ENCODE measurements at places on chromosomes 3 and 15.

- DNase-seq = no peak
Measured at GRCh38 chr3:177713928-177714900, 516.9 kb upstream of the TBL1XR1 start.

DNA sequence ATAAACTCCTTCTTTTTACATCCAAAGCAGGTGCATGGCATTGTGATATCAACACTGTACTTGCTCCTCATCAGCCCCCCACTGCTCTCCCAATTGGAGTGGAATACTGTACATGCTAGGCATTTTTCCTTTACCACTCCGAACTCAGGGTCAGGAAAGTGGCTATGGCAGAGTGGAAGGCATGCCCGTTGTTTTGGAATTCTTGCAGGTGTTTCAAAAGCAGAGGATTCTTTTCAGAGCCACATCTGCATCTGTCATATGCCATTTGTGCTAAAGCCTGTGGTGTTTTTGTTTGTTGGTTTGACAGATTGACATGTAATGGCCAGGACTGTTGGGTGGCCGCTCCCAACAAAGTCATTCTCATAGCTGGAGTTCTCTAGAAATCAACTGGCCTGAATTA lies 41.7 kb downstream of the SOX2 start:
- no peak for DNase-seq

GRCh38 chr15:98938105-98938417 lies 69.5 kb downstream of the PGPEP1L start:
- no peak for DNase-seq

DNA sequence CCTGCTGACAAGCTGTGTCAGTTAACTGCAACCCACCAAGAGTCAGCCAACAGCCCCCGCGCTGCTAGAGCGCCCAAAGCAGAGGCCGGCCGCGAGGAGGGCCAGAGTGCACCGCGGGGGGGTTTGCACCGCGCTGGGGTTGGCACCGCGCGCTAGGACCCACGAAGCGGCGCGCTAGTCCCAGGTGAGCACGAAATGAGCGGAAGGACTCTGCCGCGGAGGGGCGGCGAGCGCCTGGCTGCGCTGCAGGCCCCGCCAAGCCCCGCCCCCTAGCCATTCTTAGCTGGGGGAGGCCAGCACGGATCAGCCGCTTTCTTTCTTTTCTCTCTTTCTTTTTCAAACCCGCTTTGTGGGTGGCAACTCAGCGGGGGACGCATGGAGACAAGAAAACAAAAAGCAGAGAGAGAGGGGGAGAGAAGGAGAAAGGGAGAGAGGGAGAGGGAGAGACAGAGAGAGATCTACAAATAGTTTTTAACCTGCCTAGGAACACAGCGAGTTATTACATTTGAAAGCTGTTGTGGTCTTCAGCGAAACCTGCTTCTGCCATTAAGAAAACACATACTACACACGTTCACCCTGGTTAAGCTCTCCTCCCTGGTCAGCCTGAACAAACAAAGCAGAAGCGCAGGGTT lies 6.9 kb upstream of the FOXB1 start:
- DNase-seq = peak; percentile 47

DNA sequence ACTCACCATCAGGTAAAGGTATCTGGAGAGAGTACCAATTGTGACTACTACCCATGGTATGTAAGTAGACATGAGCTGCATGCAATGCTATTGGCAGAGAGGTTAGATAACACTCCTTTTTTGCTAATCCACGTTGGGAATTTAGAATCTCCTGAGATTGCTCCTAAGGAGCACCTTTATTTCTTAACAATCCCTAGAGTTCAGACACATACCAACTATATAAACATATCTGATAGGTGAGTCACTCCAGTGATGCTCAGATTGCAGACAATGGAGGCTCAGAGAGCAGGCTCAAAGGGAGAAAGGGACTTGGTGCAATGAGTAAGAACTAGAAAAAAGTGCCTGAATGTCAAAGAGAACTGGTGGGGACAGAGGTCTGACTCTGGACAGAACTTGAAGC lies 47.0 kb upstream of the LRRFIP2 start:
- DNase-seq = no peak

DNA sequence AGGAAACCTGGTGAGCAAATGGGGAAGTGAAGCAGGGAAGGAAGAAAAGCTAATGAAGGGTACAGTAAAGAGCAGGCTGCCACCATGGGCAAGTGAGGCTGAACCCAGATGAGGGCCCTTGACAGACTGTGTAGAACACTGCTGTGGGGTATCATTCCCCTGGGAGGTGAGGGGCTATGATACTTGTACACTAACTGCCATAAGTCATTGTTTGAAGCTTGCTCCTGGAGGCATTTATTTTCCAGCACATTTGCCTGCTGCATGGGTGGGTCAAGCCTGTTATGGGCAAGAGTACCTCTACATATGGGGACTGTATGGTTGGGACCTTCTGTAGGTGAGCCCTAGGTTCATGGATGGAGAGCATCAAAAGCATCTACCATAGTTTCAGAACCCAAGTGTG lies 57.4 kb downstream of the POMGNT2 start:
- no peak for DNase-seq

- DNase-seq = no peak
Measured at GRCh38 chr15:80246425-80246894, 5.6 kb downstream of the CTXND1 start.

- DNase-seq = no peak
Measured at GRCh38 chr3:191523148-191523547, 62.2 kb downstream of the PYDC2 start.

- DNase-seq = no peak
Measured at GRCh38 chr15:99427668-99428361, 138.0 kb upstream of the MEF2A start.

DNA sequence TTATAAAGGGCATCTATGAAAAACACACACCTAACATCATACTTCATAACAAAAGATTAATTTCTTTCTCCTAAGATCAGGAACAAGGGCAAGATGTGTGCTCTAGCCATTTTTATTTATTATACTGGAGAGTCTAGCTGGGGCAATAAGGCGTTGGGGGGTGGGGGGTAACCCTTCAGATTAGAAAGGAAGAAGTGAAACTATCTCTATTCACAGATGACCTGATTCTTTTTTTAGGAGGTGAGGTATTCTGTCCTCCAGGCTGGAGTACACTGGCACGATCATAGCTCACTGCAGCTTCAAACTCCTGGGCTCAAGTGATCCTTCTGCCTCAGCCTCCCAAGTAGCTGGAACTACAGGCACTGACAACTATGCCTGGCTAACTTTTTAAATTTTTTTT lies 89.5 kb upstream of the MANF start:
- DNase-seq = no peak

DNA sequence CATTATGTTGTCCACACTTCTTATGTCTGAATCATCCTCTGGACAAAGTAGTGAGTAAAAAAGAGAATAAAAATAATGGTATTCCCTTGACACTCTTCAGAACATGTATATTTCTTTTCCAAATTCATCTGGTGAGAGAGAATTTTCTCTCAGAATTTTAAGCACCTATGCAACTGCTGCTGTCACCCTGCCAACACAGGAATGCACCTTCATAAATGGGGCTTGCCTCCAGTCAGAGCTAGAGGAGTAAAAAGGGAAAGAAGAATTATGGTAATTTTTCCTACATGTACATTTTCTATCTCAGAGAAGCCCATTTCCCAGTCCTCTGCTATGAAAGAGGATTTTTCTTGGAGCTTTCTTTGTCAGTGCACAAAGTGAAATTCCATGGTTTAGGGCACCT lies 92.2 kb upstream of the ALCAM start:
- no peak for DNase-seq

- peak; percentile 82 for DNase-seq
Measured at GRCh38 chr3:49839193-49839809, 17.1 kb downstream of the TRAIP start.

- DNase-seq = no peak
Measured at GRCh38 chr3:128402998-128403397, 63.7 kb downstream of the DNAJB8 start.

DNA sequence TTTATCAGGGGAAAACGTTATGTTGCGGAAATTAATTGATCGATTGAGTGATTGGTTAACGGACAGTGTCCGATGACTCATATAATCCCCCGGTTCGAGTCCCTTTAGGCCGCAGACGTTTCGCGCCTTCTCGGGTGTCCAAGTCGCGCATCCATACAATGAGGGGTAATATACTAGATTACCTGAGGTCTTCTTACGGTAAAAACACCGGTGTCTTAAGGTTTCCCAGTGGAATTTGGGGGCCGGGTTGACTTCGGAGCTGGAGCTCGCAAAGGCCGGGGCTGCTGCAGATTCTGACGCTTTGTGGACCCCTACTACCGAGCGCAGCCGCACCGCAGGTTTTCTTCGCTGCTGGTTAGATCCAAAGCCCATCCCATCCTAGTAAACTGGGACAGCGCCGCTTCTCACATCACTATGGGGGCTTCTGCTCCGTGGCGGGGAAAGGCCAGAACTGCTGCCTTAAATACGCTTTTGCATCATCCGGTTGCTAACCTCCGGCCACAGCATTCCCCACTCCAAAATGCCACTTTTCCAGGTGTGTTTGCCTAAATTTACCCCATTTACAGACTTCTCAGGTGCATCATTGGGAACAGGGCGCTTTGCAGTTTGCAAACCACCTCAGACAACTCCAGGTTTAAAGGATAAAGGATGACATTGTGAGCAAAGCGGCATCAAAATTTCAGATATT lies 858 bp upstream of the SACM1L start:
- no peak for DNase-seq

DNA sequence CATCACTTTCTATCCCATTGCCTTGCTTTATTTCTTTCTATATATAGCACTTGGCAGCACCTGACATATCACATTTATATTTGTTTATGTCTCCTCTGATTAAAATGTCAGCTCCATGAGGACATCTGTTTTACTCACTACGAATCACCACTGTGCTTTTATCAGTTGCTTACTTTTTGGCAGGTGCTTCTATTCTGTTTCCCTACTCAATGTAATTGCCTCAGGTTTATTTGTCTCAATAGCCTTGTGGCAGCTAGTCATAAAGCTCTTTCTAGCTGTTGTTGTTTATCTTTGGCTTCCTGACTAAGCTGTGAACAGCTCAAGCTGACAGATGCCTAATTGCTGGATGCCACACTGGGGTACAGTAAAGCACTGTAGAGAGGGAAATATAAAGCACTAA lies 85.5 kb downstream of the VPS13C start:
- DNase-seq = no peak

- no peak for DNase-seq
Measured at GRCh38 chr3:193832833-193833413, 239.9 kb downstream of the OPA1 start.

DNA sequence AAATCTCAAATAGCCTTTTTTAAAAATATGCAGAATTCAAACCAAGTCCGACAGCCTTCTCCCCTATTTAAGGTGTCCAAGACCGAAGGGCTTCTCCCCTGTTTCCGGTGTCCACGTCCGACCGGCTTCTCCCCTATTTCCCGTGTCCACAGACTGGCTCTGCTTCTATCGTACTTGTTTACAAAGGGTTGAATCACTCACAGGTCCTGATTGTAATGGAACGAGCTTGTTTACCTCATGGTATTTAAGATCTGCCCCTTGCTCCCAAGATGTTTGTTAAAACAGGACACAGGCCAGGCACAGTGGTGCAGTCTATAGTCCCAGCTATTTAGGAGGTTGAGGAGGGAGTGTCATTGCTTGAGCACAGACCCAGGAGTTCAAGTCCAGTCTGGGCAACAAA lies 90.4 kb upstream of the ROBO2 start:
- no peak for DNase-seq

GRCh38 chr3:176328198-176328597 lies 869.1 kb downstream of the TBL1XR1 start:
- no peak for DNase-seq

- DNase-seq = no peak
Measured at GRCh38 chr15:57652481-57652880, 54.0 kb upstream of the POLR2M start.

GRCh38 chr3:18046131-18046915 lies 303.9 kb upstream of the TBC1D5 start:
- DNase-seq = no peak

DNA sequence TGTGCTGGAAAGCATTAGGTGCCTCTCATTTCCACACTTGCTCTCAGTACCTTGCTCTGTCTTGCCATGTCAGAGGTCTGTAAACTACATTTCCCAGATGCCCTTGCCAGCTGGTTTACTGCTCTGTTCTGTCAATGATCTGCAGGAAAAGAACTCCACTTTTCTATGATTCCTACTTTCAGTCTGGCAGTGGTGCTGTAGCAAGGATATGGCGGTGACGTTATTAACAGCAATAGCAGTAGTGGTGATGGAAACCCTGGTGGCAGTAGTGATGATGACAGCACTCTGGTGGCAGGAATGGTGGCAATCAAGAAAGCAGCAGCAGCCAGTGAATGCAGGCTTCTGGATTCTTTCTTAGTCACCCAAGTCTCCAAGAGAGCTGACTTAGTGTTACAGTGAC lies 665.2 kb downstream of the DIPK2A start:
- no peak for DNase-seq

- DNase-seq = no peak
Measured at GRCh38 chr3:160986069-160986468, 119.1 kb downstream of the B3GALNT1 start.

GRCh38 chr15:73056460-73056859 lies 4.2 kb downstream of the NEO1 start:
- no peak for DNase-seq

GRCh38 chr3:182118066-182118465 lies 406.3 kb downstream of the SOX2 start:
- DNase-seq = no peak

DNA sequence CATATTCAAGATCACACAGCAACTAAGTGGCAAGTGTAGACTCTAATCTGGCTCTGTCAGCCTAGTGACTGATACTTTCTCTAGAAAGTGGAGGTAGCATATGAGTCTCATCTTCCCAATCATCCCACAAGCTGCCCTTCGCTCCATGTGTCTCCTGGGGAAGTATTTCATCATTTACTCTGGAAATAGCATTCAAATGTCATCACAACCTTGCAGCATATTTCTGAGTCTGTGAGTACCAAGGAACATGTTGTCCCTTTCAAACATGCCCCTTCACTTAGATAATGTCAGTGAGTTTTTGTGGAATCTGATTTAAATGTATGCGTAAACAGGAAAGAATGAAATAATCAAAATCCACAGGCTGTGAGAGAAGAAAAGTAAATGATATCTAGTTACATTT lies 322.9 kb downstream of the SLC9A9 start:
- DNase-seq = no peak

- no peak for DNase-seq
Measured at GRCh38 chr15:88454236-88454635, 13.0 kb downstream of the MRPL46 start.

- DNase-seq = no peak
Measured at GRCh38 chr3:32643816-32644215, 41.2 kb upstream of the CNOT10 start.

GRCh38 chr3:182710557-182711157 lies 82.6 kb upstream of the ATP11B start:
- DNase-seq = no peak

DNA sequence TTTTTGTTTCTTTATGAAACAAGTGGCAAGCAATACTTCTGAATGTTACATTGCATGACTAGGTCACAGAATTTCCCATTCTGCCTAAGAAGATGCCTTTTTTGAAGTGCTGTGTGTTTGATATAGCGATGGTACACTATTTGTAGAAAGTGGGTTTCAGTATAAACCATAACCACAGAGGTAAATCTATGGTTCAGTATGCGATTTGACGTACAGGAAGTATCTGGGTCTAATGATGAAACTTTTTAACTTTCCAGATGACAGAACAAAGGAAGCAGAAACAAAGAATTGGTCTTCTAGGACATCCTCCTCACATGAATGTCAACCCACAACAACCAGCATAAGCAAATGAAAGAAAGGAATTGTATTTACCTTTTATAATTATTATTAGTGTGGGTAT lies 133.4 kb upstream of the BHLHE40 start:
- no peak for DNase-seq

GRCh38 chr15:73075160-73075859 lies 23.0 kb downstream of the NEO1 start:
- no peak for DNase-seq

GRCh38 chr3:60337421-60337820 lies 913.8 kb downstream of the FHIT start:
- no peak for DNase-seq
